Hematopoietic multipotent progenitor cell (in vitro differentiated cells): ENCODE measurements at places on chromosomes 6 and 20.

GRCh38 chr6:126625019-126625418 lies 285.1 kb downstream of the CENPW start:
- DNase-seq, result no peak

GRCh38 chr6:97462938-97463598 lies 180.1 kb upstream of the MMS22L start:
- no peak for DNase-seq

DNA sequence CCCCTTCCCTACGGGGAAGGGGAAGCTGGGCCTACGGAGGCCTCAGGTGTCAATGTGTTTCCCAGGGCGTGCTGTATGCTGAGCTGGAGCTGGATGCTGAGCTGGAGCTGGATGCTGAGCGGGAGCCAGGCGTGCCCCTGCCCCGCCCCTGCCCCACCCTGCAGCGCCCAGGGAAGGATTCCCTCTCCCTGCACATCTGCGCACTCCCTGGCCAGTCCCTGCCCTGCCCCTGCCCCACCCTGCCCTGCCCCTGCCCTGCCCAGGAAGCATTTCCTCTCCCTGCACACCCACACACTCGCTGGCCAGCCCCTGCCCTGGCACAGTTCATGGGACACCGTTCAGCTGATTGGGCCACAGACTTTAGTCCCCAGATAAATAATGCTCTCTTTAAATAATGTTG lies 196.8 kb downstream of the SMOC2 start:
- no peak for DNase-seq

DNA sequence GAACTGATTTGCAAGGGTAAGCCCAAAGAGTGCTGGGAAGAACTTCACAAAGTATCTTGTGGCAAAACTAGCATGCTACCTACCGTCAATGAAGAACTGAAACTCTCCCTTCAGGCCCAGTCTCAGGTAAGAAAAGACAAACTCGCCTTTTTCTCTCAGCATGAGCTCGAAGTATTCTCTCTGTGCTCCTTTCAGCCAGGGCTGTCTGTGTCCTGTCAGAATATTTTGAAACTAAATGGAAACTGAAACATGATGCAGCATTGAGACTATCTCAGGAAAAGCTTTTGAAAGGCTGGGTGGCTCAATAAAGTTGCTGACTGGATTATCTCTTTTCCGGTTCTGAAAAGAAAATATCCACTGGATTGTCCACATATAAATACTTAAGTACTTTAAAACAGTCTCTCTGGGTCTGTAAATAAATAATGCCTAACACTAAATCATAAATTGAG lies 696 bp downstream of the CALHM5 start:
- DNase-seq, result no peak

DNA sequence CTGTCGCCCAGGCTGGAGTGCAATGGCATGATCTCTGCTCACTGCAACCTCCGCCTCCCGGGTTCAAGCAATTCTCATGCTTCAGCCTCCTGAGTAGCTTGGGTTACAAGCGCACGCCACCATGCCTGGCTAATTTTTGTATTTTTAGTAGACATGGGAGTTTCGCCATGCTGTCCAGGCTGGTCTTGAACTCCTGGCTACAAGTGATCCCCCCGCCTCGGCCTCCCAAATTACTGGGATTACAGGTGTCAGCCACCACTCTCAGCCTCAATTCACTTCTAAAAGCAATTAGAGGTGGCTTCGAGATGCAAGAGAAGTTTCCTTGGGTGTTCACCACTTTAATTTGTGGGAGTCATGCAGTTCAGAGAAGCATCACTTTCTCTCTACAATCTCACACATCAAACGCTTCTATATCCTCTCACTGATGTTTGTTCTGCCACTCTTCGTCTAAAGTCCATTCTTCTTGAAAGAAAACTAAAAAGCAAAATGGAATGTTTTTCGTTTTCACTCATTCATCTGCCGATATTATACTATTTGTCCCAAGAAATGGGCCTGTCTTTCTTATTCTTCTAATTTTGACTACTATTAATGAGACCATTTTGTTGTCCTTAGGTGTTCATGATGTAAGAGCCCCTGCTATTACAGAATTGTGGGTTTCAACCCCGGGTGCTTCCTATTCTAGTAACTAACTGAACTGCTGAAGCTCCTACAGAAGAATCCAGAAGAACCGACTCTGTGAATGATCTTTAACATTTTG lies 38.3 kb upstream of the ENPP1 start:
- DNase-seq, result no peak

DNA sequence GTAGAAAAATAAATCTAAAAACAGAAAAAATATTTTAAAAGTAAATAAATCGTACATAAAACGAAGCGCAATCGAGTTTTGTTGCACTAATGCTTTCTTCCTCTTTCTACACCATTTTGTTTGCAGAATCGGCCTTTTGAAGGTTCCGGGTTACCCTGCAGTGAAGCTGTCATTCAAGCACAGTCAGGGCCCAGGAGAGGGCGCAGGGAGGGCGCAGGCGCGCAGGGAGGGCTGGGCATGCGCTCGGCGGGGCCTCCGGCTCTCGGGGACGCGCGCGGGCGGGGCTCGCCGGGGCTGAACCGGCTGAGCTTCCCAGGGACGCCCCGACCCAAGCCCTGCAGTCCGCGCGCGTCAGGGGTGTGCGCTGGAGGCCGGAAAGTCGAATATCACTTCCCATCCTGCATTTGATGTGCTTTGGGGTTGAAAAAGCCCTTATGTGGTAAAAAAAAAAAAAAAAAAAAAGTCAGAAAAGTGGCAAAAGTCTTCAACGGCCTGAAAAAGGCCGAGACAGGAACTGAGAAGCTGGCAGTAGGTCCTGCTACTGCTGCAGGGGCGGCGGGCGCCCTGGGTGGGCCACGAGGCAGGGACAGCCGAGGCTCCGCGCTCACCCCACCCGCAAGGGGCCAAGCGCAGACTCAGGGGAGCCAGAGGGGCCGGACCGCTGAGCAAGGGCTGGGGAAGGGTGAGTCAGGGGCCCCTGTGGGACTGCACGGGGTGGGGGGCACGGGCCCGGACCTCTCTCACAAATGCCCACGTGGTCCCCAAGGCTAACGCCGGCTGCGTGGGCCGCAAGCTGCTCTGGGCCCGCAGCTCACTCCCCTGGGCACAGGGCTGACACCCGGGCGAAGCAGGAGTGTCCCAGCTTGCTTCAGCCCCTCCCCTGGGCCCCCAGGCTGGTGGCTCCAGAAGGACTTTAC lies 40.5 kb downstream of the THBS2 start:
- peak; percentile 73 for DNase-seq

DNA sequence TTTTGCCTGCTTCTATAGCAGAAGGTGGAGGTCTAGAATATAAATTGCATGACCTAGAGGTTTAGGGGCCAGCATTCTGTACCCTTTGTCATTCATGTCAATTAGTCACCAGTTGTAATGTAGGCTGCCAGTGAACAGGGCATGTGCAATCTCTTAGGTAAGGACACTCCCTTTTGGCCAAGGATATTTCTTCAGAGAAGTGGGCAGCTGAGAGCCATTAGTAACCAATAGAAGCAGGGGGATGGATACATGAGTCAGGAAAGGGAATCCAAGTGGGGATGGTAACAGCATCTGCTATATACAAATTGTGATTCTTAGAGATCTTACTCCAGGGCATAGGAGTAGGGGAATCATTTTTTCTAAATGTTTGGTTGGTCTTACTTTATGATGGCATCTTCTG lies 494.2 kb upstream of the JAG1 start:
- DNase-seq, result no peak

GRCh38 chr6:110542311-110543024 lies 66.1 kb upstream of the SLC22A16 start:
- DNase-seq, result no peak

- DNase-seq, result no peak
Measured at GRCh38 chr20:46063652-46064054, 26.1 kb downstream of the NCOA5 start.

DNA sequence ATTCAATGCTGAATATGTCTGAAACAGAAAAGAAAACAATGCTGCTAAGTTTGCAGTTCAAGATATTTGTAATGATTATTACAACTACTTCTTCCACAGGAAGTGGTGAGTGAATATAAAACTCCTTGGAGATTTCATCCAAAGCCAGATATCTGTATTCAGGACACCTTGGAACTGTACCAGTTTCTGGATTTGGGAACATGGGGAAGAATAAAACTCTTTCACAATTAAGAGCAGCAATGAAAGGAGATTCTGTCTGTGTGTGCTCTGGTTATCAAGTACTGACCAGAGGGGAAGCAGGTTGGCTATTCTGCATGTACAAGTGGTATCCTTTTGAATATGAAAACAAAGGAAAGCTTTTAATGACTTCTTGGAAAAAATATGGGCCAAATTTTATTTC lies 21.1 kb downstream of the ELOVL2 start:
- DNase-seq, result no peak

DNA sequence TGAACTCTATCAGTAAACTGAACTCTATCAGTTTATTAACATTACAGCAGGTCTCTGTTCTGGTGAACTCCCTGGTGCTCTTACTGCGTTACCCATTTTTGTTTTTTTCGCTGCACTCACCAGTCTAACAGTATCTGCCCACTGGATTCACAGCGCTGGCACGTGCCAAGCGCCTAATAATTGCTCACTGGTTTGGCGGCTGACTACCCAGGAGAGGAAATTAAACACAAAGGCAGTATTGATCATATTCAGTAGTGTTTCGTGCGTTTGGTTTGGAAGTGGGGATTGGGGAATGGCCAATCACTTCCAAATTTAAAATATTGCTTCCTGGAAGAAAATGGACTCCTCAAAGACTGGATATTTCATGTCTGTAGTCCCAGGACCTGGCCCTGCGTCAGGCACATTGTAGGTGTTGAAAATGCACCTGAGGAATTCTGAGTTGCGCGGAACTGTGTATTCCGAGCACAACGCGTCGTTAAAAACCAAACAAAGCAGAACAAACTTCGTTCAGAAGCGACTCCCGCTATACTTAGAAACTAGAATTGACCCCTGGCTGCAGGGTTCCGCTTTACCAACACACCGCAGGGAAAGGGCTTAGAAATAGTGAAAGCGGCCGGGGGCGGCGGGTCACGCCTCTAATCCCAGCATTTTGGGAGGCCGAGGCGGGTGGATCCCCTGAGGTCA lies 1.1 kb upstream of the RPS12 start:
- peak; percentile 34 for DNase-seq

DNA sequence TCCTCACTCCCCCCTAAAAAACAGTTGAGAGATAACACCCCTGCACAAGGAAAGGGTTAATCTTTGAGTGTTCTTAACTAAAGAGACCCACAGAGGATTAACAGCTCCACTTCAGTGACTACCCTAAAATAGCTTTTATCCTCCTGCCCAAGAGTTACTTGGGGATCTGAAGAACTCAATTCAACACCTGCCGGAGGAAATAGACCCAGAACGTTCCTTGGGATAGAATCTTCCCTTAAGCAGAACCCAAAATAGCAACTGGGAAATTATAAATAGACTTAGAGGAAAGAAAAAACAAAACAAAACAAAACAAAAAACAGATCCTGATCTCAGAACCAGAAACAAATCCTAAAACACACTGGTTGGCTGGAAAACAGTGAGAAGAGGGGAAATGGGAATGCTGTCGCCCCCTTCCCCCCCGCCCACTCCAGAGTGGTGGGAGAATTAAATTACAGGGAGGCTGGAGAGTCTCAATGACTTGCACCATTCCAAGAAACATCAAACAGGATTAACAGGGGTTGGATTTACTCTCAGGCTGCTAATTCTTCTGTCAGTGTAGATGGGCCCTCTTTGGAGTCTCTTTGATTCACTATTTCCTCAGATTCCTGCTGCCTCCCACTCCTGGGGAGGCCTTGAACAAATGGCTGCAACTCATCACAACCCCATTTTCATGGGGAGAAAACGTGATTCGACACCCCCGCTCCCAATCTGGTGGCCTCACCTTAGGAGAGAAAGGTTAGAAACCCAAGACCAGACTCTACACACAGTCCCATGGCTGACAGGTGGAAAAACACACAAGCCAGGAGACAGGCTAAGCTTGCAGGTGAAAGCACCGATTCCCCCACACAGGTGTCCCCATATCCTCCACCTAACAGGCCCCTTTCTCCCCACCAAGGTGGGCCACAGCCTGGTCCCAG lies 1.4 kb downstream of the PLAGL2 start:
- no peak for DNase-seq

DNA sequence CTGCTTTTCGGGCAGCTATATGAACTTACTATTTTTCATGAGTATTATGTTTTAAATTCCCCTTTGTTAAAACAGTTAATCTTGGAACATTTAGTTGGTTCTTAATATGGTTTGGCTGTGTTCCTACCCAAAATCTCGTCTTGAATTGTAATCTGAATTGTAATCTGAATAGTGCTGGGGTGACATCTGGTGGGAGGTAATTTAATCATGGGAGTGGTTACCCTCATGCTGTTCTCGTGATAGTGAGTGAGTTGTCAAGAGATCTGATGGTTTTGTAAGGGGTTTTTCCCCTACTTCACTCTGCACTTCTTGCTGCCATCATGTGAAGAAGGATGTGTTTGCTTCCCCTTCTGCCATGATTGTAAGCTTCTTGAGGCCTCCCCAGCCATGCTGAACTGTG lies 305.4 kb upstream of the MAP3K7 start:
- DNase-seq, result no peak

- DNase-seq, result no peak
Measured at GRCh38 chr6:125197795-125198269, 44.3 kb downstream of the TPD52L1 start.

DNA sequence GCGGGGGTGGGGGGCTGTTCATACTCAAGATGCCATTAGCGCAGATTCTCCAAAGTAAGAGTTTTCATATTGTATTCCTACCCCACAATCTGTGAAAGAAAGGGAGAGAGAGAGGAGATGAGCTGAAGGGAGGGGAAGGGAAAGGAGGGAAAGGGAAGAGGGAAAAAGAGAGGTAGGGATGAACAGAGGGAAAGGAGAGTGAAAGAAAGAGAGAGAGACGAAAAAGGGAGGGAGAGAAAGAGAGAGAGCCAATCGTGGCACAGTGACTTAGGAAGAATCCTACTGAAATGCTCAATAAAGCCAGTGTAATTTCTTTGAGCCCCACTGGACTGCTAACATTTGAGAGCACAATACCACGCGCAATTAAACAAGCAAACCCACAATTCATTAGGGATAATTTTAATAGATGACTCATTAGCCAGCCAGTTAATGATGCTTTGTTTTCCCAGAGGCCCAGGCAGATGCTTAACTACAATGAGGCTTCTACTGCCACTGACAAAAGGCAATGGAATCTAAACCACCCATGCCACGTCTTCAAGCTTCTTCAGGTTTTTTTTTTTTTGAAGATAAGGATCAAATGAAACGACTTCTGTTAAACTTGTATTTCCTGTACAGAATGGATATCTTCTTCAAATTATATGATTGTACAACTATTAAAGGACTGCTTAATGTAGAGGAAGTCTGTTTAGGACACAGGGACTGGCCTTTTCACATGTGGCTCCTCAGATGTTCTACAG lies 306.8 kb downstream of the FOXC1 start:
- no peak for DNase-seq

DNA sequence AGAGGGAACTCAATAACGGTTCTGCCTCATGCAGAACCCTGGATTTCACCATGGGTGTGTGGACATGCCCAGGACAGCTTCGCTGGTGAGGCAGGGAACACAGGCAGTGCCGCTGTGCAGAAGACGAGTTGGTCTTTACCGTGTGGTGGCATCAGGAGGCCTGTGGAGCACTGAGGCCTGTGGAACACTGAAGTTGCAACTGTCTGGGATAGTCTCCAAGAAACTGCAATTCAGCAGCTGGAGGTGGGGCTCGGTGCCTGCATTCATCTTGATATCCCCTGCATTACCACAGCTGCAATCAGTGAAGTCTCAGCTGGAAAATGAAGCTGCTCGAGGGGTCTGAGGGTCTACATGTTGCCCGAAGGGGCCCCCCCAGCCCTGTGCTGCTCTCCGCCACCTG lies 202.4 kb upstream of the CDH4 start:
- no peak for DNase-seq

GRCh38 chr6:2731281-2731909 lies 19.3 kb downstream of the MYLK4 start:
- DNase-seq, result no peak
